ENCODE measurements at places on chromosomes 16 and 17.

- no peak for DNase-seq
These were observed 19.6 kb upstream of the EFCAB13 start for GRCh38 chr17:47304186-47304585.

DNA sequence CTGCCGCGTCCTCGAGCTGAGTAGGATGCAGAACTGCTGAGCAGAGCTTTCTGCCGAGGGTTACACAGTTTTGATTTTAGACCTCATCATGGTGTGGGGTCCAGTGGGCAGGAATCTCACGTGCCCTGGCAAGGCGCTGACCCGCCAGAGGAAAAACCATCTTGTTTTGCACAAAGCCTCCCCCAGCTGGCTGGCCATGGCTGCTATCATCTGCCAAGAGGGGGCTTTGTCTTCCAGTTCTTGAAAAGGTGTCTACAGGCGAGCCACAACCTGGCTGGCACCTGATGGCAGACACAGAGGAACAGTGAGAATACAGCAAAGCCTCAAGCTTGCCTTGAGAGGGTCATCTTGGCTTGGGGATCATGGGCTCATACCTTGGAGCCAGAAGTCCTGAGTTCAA, 118.3 kb downstream of the CMIP start:
- DNase-seq = no peak

- no peak for DNase-seq
These were observed 169.5 kb downstream of the AHSP start for GRCh38 chr16:31696968-31697743.

GRCh38 chr17:79057737-79058385, 16.8 kb upstream of the ENGASE start:
- DNase-seq = no peak

DNA sequence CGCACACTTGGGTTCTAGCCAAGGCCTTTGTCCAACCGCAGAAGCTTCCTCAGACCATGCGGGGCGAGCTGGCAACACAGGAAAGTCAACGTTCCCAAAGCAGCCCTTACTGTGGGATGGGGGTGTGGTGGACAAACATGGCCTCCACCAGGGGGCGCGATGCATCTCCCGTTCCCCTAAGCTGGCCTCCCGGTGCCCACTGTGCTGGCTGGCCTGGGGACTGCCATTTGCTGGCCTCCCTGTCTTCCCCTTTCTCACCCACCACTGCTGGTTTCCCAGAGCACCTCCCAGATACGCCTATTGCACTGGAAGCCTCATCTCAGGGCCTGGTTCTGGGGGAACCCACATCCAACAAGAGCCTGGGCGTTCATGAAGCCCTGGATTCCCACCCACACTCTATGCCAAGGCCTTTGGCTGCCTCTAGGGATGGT, 145.3 kb downstream of the IRF8 start:
- peak; percentile 68 for DNase-seq

DNA sequence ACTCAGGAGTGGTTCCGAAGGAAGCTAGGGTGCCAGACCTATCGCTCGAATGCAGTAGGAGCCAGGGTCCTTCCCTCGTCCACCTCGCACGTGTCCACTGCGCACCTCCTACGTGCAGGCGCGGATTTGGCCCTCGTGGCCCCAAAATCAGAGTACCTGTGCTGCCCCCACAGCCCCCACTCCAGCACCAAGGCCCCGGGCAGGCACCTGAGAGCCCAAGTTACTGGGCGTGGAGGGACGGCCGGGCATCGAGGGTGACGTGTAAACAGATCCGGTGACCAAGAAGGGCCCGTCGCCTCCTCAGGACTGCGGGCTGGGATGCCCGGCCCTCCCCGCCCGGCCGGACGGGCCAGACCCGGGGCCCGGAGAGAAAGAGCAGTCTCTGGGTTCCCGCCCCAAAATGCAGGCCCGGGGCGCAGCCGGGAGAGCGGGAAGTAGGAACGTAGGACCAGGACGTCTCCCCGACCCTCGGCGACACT, 492 bp downstream of the SLC25A39 start:
- no peak for DNase-seq
